ENCODE measurements at places on chromosomes 7 and 10.

- DNase-seq = no peak
Measured at GRCh38 chr7:68699090-68699711, 899.1 kb upstream of the AUTS2 start.

DNA sequence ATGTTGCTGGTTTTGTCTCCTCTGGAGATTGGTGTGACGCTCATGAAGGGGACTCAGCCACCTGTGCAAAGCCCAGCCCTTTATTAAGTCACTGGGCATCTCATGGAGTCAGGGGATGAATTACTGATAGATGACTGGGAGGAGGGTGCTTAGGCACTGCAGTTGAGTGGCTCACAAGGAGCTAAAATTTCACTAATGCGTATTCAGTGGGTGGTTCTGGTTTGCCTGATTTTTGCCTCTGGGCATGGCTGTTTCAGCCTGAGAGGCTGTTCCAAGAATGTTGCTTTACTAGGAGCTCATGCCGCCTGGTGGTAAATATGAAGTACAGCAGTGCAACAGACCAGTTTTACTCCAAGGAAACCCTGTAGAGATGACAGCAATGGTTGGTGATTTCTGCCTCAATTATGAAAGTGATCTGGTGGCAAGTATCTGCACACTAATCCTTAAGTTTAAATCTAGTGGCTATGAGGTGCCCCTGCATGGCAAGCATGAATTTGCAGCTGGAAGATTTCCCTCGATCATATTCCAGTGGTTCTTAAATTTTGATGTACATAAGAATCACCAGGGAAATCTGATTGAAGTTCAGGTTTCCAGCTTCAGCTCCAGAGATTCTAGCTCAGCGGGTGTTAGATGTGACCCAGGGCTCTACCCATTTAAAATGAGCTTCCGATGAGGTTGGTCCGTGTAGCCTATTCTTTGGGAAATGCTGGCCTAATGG is 19.9 kb downstream of the ACTA2 start:
- no peak for DNase-seq

DNA sequence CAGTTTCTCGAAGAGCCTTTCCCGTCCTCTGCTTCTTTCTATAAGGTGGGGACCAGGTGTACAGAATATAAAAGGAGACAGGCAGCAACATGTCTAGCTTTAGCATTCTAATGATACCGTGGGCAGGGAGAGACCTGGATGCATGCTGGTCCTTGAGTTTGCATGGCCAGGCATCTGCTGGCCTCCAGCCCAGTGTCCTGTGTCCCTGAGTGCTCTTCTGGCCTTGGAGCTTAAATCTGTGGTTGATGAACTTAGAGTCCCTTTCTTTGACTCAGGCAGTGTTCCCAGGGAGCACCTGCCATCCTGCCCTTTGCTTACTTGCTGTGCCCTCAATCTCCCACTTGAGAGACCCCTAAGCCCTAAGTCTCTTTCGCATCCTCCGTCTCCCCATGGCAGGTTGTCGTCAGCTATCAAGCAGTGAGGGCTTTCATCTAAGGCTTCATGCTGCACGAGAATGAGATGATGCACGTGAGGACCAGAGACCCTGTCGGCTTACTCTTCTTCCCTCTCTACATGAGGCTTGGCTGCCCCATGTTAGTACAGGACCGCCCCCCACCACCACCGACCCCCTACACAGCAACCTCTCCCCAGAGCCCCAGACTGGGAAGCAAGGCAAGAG is 313.4 kb upstream of the C7orf33 start:
- DNase-seq = no peak

GRCh38 chr7:7967886-7968543 is 581 bp upstream of the GLCCI1 start:
- DNase-seq = no peak

DNA sequence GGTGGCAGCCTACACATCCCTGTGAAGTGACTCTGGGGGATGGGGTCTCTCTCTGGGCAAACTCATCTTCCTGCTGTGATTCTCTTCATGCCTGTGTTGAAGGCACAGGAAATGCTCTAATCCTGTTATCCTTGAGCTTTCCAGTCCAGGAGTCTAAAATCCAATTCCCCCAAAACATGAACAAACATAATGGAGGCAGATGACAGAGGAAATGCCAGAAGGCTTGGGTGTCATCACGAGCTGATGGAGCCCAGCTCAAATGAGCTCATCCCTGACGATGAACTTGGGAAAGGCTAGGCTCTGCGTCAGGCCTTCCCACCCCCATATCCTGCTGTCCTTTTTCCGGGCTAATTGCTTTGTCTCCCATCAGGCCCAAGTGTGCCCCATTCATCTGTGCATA is 165.9 kb upstream of the PODXL start:
- no peak for DNase-seq

DNA sequence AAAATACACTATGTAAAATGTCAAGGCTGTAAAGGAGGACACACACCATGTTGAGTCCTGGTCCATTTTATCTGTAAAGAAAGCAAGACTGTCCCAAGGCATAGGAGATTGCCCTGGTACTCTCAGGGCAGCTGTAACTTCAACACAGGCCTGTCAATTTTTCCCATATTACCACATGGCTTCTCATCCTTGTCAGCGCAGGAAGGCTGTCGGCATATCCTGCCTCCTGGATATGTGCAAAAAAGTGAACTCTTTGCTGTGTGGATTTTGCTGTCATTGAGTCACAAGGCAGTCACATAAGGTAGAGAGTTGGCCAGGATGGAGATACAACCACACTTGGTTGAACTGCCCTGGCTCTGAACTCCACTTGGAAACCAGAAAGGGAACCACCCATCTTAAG is 8.7 kb downstream of the DUSP5 start:
- DNase-seq = no peak

GRCh38 chr7:64882341-64883112 is 20.5 kb upstream of the ZNF273 start:
- DNase-seq = no peak

DNA sequence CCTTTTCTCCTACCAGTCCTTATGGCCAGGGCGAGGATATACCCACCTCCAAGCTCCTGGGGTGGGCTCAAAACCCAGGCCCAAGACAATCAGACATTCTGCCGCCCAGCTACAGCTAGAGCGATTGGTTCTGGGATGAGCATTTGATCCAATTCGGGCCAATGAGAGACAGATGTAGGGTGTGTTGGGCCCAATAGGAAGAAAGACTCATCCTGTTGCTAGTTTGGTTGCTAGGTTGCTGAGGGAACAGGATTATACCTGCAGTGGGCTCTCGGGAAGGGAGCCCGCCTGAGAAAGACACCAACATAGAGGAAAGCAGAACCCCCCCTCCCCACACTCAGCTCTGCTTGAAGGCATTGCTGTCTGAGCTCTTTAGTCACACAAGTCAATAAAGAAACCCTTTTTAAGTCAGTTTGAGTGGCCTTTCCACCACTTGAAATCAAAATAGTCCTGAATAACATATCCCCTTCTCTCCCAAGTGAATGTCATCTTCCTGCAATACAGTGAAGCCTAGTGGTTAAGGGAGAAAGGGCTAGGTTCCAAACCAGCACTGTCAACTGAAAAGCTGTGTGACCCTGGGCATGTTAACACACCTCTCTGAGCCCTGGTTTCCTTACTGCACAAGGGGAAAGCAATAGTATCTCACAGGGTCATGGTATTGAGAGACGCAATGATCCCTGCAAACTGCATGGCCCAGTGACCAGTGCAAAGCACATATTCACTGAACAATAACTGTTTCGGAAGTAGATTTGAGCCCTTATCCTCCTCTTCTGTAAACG is 21.8 kb downstream of the ITPRIP start:
- DNase-seq = no peak

- no peak for DNase-seq
Measured at GRCh38 chr7:2404714-2405119, 1.3 kb downstream of the CHST12 start.

DNA sequence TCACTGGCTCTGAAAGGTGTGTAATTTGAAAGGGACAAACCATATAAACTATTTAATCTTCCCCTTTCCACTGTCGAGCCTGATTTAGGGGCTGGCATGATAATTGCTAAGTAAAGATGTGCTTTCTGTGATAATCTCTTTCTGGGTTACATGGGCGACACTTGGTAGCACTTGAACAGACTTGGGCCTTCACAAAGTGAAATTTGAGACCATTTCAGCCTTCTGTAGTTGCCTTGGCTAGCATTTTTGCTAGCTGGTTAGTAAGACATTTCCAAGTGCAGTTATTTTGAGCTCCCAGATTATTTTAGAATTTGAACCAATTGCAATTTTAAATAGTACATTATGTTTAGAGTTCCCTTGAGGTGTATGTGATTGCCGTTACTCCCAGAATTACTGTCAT is 432.7 kb upstream of the GALNT17 start:
- DNase-seq = no peak

DNA sequence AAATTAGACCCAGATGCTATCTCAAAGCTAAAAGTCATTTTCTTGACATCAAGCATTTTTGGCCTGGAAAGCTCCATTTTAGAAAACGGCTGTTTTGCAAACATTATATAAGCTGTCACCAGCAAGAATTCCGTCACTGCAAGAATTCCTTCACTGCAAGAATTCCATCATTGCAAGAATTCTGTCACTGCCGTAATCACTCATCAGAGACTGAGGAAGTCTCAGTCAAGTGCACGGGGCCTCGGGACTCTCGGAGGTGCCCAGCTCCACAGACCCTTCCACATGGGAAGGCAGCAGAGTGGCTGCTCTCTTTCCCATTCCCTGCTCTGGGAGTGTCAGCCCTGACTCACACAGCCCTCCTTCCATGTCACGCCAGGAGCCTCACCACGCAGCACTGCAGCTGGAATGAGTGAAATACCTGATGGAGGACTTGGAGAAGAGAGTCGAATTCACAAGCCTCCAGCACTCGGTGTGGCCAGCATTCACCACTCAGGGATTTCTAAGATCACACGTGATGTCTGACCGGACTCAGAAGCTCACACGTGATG is 168.3 kb downstream of the PTPRN2 start:
- no peak for DNase-seq

- DNase-seq = no peak
Measured at GRCh38 chr10:71360735-71361134, 36.0 kb upstream of the CDH23 start.

DNA sequence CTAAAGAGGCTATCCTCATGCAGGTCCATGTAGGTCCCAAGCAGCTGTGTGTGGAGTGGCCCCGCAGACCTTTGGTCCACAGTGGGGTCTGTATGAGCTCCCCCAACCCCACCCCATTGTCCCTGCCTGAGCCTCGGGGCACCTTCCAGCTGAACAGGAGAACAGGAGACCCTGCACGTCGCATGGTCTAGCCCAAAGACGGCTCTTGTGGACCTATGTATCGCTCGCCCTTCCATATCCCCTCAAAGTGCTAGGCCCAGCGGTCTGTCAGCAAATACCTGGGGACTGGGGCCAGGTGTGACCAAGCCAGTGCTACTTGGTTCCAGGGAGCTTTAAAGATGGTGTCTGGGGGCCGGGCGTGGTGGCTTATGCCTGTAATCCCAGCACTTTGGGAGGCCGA is 43.0 kb downstream of the OAT start:
- no peak for DNase-seq

DNA sequence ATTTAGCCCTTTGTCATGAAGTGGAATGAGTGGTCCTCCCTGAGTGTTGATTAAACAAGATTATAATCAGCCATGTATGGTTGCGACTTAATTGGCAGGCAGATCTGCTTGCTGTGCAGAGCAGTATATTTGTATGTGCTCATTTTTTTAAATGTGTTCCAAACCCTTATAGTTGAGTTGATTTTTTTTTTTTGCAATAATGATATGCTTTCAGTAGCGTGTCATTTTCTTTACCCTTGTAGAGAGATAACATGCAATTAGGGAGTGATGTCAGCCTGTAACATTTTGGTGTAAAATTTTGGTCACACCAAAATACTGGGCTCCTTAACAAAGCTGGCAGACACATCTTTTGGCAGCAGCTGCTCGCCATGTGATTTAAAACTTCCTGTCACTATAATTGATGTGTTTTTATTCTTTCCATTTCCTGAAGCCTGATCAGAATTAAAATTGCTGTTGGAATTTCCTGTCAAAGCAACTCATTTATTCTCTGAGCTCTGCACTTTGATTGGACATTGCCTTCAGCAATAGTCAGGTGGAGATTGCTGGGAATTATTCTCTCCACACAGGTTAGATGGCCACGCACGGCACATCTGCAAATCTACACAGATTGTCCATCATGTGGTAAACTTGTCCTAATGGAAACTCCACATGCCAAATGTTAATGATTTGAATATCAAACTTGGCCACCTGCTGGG is 125.3 kb downstream of the DYNC1I1 start:
- DNase-seq = no peak

DNA sequence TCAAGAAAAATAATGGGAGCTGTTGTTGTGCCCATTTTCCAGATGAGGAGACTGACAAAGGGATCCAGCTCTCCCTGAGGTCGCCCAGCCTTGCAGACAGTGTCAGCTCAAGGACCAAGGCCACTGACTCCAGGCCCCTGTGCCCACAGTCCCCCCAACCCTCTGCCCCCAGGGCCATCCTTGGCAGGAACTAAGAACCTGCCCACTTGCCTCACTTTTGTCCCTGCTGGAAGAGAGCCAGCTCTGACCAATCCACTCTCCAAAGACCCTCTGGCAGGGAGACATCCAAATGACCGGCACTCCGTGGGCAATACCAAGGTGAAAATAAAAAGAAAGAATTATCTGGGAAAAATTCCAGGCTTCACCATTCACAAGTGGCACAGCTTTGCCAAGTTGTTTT is 101.3 kb downstream of the TCERG1L start:
- DNase-seq = no peak

DNA sequence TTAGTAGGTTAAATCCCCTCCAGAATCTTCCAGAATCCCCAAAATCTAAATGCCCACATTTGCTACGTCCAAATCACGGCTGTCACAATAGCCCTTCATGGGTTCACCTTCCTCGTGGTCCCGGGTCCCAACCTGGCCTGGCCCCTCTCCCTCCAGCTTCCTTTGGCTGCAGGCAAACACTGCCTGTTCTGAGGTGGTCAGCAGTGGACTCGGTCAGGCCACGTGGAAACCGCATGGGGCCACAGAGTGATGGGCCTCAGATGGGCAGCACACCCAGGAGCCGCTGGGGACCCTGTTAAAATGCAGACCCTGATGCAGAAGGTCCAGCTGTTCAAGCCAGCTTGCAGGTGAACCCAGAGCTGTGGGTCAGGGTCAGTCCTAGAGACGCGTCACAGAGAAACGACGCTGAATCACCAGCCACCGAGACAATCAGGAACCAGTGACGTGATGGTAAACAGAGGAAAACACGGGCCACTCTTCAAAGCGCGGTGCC is 588.6 kb downstream of the DNAJB6 start:
- DNase-seq = no peak

DNA sequence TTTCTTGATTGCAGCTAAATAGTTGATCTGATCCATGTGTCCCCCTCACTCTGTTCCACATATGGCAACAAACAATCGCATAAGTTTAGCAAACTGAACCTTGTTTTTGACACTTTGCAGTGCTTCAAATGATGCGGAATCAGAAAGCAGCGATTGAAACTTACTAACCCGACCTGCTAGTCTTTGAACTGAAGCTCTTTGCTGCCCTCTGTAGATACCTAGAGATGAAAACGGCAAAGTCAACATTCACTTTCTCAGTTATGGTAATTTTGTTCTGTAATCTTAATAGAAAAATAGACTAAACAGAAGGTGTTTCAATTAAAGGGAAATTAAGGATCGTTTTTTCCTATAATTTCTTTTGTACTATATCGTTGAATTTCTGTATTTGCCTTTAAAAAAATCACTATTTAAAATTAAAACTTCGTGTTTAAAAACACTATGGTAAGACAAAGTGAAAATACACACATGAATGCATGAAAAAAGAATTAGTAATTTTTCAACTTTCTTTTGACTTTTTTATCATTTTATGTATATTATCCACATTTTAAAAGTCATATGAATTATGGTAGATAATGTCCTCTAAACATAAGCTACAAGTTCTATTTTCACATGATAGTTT is 276.5 kb downstream of the MAGI2 start:
- no peak for DNase-seq

- DNase-seq = no peak
Measured at GRCh38 chr10:36087006-36088005, 445.2 kb upstream of the FZD8 start.

- no peak for DNase-seq
Measured at GRCh38 chr10:60162631-60163030, 227.0 kb downstream of the ANK3 start.

Measured in stimulated activated CD8-positive, alpha-beta memory T cell treated with anti-CD3 and anti-CD28 coated beads, Interleukin-15, amount 100 ng/mL, for 24 hours (primary cell).